Sigmoid colon (tissue), 7 donors: ENCODE measurements at places on chromosomes 12 and 14. TPM values are rescaled to one million over a fixed set of nuclear protein-coding genes. Genes with fewer than 3 reads are reported as not detected.
A peak's percentile ranks its signal among the peaks of the same experiment; 100 is the strongest.

DNA sequence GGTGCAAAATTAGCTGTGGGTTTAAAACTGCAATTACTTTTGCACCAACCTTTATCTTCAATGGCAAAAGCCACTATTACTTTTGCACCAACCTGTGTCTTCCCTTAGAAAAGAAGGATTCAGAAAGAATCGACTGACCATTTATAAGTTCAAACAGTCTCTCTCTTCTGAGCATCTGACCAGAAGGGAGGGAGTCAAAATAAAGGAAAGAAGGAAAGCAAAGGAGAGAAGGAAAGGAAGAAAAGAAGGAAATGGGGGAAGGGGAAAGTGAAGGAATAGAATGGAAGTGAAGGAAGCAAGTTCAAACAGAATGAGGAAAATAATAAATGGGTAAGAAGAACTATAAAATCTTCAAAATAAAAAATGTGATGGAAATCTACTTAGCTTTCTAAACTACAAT lies 57.8 kb downstream of the KDM5A start:
- H3K27me3 ChIP-seq: no peaks in the 10 kb centered on the region
- H3K4me3 ChIP-seq: no peak overlapping the region
- no peak overlapping the region for H3K27ac ChIP-seq
- peaks cover 25% of the 10 kb centered on the region for H3K36me3 ChIP-seq
- no peaks in the 10 kb centered on the region for H3K4me1 ChIP-seq

DNA sequence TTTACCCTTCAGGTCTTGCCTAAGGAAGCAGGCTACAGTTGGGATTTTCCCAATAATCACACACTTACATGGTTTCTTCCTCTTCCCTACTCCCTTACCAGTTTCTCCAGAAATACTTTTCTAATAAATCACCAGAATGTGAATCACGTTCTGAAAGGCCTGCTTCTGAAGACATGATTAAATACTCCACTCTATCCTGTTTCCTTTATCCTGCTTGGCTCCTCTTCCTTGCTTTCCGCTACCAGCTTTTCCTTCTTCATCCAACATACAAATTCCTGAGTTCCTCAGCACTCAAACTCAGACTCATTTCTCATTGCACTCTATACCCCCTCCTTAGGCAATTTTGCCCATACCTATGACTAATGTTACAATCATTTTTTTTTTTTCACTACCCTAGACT lies 118.3 kb downstream of the MGAT4C start:
- no peak overlapping the region for H3K4me3 ChIP-seq
- H3K4me1 ChIP-seq: no peaks in the 10 kb centered on the region
- no peak overlapping the region for H3K27ac ChIP-seq
- no peaks in the 10 kb centered on the region for H3K36me3 ChIP-seq
- H3K27me3 ChIP-seq: no peaks in the 10 kb centered on the region

GRCh38 chr12:49696723-49697122 lies 10.5 kb downstream of the FMNL3 start:
- peak; percentile 26 for DNase-seq
- H3K4me1 ChIP-seq: no peaks in the 10 kb centered on the region

DNA sequence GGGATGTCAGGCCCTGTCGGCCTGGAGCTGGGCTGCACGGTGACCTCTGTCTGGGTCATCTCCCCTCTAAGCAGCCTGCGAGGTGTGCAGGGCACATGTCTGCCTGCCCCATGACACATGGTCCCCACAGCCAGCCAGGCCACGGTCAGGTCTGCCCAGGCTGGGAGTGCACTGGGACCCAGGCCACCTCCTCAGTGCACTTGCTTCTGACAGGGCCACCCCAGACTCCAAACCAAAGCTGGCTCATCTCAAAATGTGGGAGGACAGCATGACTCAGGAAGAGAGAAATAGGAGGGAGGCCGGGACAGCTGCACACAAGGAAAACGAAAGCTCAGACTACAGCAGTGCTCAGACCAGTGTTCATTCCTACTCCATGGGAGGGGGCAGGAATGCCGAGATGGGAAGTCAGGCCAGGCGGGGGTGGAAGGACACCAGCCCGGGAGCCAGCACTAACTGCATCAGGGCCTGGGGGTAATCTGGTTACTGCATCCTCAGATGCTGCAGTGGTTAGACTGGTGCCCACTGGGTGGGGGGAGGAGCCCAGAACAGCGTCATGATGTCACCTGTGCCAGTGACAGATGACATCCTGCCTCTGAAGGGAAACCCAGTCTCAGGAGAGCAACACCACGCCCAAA lies 4.0 kb downstream of the P2RX2 start:
- H3K27ac ChIP-seq: peak overlapping the region; percentile 42
- peaks cover 35% of the 10 kb centered on the region for H3K27me3 ChIP-seq
- H3K4me1 ChIP-seq: peaks cover 21% of the 10 kb centered on the region
- peaks cover 8% of the 10 kb centered on the region for H3K36me3 ChIP-seq
- no peak for DNase-seq
- H3K4me3 ChIP-seq: no peak overlapping the region

The BORCS5 gene
- 7.0 TPM for polyA plus RNA-seq

The DCD gene
- not detected for polyA plus RNA-seq

The GUCY2C gene
- polyA plus RNA-seq: 26.9 TPM

GRCh38 chr14:79493081-79493645 lies 718.1 kb downstream of the DIO2 start:
- H3K4me1 ChIP-seq: peaks cover 20% of the 10 kb centered on the region
- H3K27me3 ChIP-seq: no peaks in the 10 kb centered on the region
- H3K4me3 ChIP-seq: no peak overlapping the region
- no peaks in the 10 kb centered on the region for H3K36me3 ChIP-seq
- H3K27ac ChIP-seq: no peak overlapping the region

DNA sequence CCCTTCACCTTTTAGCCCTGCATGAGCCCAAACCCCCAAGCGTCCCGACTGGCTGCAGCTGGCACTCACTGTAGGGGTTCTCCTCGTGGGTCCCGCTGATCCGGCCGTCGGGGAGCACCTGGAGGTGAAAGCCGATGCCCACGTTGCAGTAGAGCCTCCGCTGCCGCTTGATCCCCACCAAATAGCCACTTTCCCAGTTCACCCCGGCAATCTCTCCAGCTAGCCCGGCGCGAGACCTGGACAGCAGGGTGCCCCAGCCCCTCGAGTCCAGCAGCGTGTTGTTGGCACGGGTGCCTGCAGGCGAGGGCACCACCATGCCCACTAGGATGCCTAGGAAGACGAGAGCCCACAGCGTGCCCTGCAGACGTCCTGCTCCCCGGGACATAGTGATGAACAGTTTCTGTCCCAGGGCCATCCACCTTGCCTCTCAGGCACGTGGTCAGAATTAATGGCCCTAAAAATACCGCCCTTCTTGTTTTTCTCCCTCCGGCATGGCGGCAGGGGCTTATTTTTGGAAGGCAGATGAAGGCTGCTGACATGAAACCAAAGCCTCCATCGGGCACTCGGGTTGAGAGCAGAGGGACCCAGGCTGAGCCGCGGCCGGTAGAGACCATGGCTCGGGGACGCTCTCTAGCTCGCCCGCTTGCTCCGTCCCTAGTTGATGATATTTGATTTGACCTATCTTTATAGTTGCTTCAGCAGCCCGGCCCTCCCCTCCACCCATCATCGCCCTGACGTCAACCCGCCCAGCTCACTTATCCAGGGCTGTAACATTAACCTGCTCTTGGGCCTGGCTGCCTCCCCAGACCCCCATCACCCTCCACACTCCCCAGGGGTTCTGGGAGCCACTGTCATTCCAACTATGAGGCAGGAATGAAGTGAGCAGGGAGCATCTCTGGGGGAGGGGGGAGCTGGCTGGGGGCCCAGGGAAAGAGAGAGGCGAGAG lies at the start of gene FGF6:
FGF6 (minus strand) TSS at position 660 of the 946 bp plus-strand sequence; CDS start at position 415, 245 bp downstream.
- H3K36me3 ChIP-seq: no peaks in the 10 kb centered on the region
- DNase-seq: no peak
- no peak within 1 kb of the TSS for H3K4me3 ChIP-seq
- no peak within 1 kb of the TSS for H3K27ac ChIP-seq
- peaks cover 5% of the 10 kb centered on the region for H3K4me1 ChIP-seq
- no peaks in the 10 kb centered on the region for H3K27me3 ChIP-seq

DNA sequence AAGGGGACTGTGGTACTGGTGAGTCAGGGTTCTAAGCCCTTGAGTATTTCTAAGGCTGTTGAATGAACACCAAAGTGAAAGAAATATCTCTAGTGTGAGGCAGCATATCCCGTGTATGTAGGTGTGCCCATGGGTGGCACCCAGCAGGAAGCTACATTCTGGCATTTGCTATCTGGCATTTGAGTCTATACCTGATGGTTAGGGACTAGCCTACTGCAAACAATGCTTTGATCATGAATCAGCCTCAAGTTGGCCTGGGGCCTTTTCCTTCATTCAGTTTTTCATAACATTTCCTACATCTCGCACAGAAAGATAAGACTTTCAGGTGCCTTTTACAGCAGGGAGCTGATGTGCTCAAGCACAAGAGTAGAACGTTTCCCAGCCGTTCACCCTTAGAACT lies 85.7 kb upstream of the E2F7 start:
- no peaks in the 10 kb centered on the region for H3K27me3 ChIP-seq
- no peak overlapping the region for H3K4me3 ChIP-seq
- no peaks in the 10 kb centered on the region for H3K4me1 ChIP-seq
- no peaks in the 10 kb centered on the region for H3K36me3 ChIP-seq
- no peak for DNase-seq

GRCh38 chr14:80080601-80081000 lies 130.7 kb downstream of the DIO2 start:
- no peak overlapping the region for H3K4me3 ChIP-seq
- DNase-seq: no peak
- H3K4me1 ChIP-seq: no peaks in the 10 kb centered on the region
- H3K27ac ChIP-seq: no peak overlapping the region
- H3K36me3 ChIP-seq: no peaks in the 10 kb centered on the region
- no peaks in the 10 kb centered on the region for H3K27me3 ChIP-seq

- DNase-seq: no peak
- no peak overlapping the region for H3K27ac ChIP-seq
- no peak overlapping the region for H3K4me3 ChIP-seq
- H3K4me1 ChIP-seq: no peaks in the 10 kb centered on the region
Observed at GRCh38 chr12:84701041-84701440, 211.6 kb downstream of the SLC6A15 start.

GRCh38 chr14:34234258-34234657 lies 227.8 kb downstream of the SPTSSA start:
- no peaks in the 10 kb centered on the region for H3K36me3 ChIP-seq
- peak overlapping the region; percentile 77 for H3K27ac ChIP-seq
- H3K27me3 ChIP-seq: no peaks in the 10 kb centered on the region
- no peak overlapping the region for H3K4me3 ChIP-seq
- H3K4me1 ChIP-seq: peaks cover 42% of the 10 kb centered on the region

The LYZ gene
- 213 TPM for polyA plus RNA-seq

The GLIPR1L2 gene
- 0.47 TPM for polyA plus RNA-seq

DNA sequence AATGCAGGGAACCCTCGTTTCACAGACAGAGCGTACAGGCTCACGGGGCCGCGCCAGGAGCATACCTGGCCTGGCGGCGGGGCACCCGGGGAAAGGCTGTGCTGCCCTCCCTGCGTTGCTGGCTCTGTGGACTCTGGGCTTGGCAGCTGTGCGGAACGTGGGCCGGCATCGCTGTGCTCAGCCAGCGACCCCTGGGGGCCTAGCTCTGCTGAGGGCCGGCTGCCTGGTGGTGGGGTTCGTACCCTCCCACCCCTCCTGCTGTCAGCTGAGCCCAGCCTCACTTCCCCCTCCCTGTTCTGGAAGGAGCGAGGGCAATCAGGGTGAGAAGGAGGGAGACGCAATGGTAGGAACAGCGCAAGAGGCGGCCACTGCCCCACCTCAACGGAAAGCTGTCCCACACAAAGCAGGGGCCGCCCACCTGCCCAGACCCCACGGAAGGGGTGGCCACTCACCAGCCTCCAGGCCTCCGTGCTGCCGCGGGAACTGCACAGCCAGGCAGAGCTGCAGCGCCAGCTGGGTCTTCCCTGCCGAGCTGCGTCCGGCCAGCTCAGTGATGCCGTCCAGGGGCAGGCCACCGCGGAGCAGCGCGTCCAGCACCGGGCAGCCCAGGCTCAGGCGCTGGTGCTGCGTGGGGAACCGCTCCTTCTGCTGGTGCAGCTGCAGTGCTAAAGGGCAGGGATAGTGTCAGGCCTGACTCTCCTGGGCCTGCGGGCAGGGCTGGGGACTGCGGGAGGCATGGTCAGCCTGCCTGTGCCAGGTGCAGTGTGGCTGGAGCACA lies 8.5 kb downstream of the XRCC3 start:
- DNase-seq: no peak
- H3K27ac ChIP-seq: no peak overlapping the region
- H3K4me1 ChIP-seq: no peaks in the 10 kb centered on the region
- no peaks in the 10 kb centered on the region for H3K27me3 ChIP-seq

The FIGNL2 gene
- not detected for polyA plus RNA-seq

DNA sequence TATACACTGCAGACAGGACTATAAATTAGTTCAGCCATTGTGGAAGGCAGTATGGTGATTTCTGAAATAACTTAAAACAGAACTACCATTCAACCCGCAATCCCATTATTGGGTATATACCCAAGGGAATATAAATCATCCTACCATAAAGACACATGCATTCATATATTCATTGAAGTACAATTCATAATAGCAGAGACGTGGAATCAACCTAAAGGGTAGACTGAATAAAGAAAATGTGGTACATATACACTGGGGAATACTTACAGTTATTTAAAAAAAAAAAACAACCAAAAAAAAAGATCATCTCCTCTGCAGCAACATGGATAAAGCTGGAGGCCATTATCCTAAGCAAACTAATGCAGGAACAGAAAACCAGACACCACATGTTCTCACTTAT lies 473.9 kb downstream of the TRHDE start:
- no peak overlapping the region for H3K4me3 ChIP-seq
- no peaks in the 10 kb centered on the region for H3K27me3 ChIP-seq

The TTC9 gene
- polyA plus RNA-seq: not detected

DNA sequence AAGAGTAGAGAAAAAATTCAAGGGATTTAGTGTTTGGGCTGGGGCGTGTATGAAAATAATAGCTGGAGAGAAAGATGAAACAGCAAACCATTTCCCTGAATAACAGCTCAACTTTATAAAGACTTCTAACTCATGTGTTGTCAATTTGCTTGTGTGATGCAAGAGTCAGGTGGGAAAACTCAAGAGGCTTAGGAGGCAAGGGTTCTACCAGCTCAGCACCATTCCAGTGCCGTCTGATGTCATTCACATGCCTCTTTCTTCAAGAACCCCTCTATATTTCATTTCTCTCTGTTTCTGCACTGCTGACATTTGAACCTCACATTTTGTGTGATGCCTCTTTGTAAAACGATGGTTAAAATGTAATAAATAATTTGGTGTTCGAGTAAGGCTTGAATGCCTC lies 192.2 kb downstream of the PRKD1 start:
- peaks cover 20% of the 10 kb centered on the region for H3K4me1 ChIP-seq
- H3K27ac ChIP-seq: peak overlapping the region; percentile 65
- no peaks in the 10 kb centered on the region for H3K27me3 ChIP-seq
- no peaks in the 10 kb centered on the region for H3K36me3 ChIP-seq
- H3K4me3 ChIP-seq: no peak overlapping the region

- no peaks in the 10 kb centered on the region for H3K36me3 ChIP-seq
- H3K4me1 ChIP-seq: no peaks in the 10 kb centered on the region
- H3K27me3 ChIP-seq: peaks cover 24% of the 10 kb centered on the region
- H3K27ac ChIP-seq: no peak overlapping the region
Observed at GRCh38 chr12:109818253-109818652, 14.9 kb downstream of the TRPV4 start.

The HRK gene
- 0.92 TPM for polyA plus RNA-seq

GRCh38 chr12:105616971-105617540 lies 286.6 kb downstream of the C12orf75 start:
- H3K27me3 ChIP-seq: no peaks in the 10 kb centered on the region
- no peak for DNase-seq
- no peak overlapping the region for H3K27ac ChIP-seq
- no peaks in the 10 kb centered on the region for H3K4me1 ChIP-seq

- peaks cover 4% of the 10 kb centered on the region for H3K4me1 ChIP-seq
- H3K4me3 ChIP-seq: no peak overlapping the region
- H3K36me3 ChIP-seq: no peaks in the 10 kb centered on the region
- no peak for DNase-seq
Observed at GRCh38 chr12:89479982-89480381, 44.6 kb downstream of the GALNT4 start.

The SLC6A12 gene
- polyA plus RNA-seq: 4.2 TPM
